ENCODE measurements at places on chromosomes 5 and 9.

DNA sequence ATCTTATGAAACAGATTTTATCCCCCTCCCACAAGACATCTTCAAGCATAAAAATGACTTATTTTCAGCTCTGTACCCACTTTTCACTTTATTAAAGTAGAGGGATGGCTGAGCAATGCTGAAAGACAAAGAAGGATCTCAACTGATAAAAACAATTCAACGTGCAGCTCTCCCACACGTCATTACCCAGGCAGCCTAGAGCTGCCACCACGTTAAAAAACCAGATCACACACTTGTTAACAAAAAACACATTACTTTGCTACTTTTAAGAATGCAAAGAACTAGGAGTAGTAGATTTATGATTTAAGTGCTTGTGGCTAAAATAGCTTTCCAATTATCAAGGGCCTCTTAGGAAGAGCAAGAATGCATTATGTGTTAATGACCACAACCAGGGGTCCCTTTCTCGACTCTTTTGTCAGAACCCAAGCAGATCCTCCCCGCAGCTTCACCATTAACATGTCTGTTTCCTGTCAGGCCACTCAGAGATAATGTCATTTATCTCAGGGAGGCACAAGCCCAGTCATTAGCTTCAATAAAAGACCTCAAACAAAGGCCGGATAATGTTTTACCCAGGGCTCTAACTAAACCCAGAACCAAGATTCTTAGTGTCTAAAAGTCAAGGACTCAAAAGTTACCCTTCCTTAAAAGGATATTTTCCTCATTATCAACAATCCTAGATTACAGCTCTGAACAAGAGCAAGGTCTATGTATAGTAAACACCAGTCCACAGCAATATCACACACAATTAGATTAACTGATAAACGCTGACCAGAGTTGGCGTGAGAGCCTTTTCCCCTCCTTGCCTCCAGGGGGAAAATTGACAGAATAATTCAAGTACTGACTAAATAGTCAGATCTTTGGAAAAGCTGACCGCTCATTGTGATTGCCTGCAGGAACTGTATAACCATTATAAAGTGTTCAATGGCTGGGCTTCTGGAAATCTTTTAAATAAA is 7.5 kb downstream of the ZNF608 start:
- DNase-seq = peak; percentile 69

DNA sequence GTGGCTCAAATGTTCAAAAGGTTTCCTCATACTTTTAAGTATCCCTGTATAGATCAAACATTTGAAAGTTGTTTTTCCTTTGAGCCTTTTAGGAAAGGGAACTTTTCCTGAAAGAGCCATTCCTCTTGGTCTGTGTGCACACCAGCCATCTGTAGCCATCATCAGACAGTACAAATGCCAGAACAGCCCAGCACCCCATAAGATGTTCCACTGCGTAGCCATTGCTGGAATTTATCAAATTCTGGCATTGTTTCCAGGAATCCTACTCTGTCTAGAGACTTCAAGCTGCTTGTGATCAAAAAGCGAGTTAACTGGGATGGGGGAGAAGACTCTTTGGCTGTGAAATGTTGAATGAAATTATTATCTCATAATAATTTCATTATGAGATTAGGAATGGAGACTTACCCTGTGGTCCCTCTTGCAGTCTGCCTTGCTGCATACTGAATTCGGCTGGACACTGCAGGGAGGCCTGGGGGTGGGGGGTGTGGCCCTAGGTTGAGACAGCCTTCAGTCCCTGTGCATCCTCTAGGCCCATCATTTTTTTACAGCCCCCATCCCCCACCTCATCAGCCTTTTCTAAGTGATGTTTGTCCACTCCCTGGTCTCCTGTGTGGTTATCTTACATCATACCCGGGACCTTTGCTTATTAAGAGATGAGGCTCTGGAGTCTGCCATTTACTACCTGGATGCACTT is 99.8 kb downstream of the RALGPS1 start:
- no peak for DNase-seq

GRCh38 chr9:20884985-20885593 is 146.4 kb downstream of the HACD4 start:
- no peak for DNase-seq

GRCh38 chr9:35495984-35496383 is 6.1 kb downstream of the RUSC2 start:
- no peak for DNase-seq

- DNase-seq = no peak
These were observed 178.5 kb downstream of the C9orf152 start for GRCh38 chr9:110029429-110029955.

DNA sequence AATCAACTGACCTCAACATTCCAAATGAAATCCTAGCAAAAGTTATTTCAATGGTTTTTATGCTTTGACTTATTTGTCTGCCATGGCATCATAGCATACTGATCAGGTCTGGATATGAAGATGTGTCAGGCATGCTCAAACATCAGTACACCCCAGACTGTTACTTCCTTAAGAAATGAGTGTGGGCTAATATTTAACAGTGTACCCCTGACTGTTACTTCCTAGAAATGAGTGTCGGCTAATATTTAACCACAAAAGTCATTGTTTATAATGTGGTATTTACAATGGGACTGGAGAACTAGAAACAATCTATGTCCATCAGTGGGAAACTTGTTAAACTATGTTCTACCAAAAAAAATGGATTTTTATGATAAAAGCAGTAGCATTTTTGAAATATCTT is 38.1 kb upstream of the HNRNPA0 start:
- no peak for DNase-seq

DNA sequence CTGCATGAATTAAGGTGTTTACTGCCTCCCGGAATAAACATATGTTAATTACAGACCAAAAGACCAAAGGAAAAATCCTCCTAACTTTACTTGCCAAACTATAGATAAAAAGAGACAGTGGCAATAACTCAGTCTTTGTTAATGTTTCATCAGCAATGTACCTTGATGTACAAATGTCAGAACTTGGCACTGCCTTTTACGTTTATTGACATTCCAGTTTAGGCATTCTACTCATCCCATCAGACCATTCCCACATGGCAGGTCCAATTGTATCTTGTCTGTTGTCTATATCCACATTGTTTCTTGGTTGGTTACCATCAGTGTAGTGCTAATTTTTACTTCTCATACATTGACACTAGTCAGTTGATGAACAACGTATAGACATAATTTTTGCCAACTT is 85.5 kb downstream of the TEX10 start:
- DNase-seq = no peak

- no peak for DNase-seq
These were observed 84.1 kb downstream of the SLIT3 start for GRCh38 chr5:169216866-169217265.

DNA sequence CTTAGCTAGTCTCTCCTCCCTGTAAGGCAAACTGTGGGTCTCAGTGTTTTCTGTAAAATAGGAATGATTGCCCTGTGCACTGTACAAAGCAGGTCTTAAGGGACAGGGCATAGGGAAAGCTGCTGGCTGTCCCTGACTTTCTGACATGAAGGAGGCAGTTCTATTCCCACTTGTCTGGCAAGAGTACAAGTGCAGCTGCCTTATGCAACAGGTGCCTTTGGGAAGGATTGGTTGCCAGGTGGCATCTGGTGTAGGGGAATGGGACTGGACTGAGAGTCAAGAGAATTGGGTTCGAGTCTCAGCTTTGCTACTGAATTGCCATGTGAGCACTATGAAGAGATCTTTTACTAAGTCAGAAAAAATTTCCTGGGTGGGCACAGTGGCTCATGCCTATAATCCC is 10.0 kb downstream of the BSPRY start:
- DNase-seq = no peak

DNA sequence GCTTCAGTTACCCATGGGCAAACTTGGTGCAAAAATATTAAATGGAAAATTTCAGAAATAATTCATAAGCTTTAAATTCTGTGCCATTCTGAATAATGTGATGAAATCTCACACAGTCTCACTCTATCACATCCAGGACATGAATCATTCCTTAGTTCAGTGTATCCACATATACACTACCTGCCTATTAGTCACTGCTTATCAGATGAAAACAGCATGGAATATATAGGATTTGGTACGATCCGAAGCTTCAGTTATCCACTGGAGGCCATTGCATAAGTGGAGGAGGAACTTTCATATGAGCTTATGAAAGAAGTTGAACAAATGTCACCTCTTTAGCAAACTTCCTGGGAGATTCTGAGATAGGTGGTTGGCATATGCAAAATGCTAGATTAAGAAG is 64.2 kb downstream of the GAPVD1 start:
- DNase-seq = no peak

DNA sequence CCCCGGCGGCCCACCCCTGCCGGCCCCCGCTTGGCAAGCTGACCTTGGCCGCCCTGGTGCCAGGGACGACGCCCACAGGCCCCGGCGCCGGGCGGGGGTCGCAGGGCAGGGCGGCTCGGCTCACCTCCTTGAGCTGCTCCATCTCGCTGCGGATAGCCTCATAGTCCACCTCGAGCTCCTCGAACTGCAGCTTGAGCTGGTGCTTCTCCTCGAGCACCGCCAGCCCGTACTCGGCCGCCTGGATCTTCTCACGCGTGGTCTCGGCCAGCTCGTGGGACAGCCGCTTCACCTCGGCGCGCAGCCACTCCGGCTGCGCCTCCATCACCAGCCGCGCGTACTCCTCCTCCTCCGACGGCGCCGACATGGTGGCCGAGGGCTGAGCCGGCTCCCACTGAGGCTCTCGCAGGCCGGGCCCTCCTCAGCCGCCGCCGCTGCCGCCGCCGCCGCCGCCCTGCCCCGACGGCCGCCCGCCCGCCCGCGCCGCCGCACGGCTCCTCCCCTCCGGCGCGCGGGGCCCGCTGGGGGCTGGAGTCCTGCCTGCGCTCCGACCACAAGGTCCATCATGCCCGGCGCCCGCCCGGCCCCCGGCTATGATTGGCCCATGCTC is at the start of gene BICD2:
TSS of gene BICD2 (minus strand) at position 453 of the 607 bp plus-strand sequence. CDS start at position 364, 89 bp downstream.
- DNase-seq = peak; percentile 99

- no peak for DNase-seq
These were observed 6.7 kb downstream of the CCDC187 start for GRCh38 chr9:136297016-136297691.

DNA sequence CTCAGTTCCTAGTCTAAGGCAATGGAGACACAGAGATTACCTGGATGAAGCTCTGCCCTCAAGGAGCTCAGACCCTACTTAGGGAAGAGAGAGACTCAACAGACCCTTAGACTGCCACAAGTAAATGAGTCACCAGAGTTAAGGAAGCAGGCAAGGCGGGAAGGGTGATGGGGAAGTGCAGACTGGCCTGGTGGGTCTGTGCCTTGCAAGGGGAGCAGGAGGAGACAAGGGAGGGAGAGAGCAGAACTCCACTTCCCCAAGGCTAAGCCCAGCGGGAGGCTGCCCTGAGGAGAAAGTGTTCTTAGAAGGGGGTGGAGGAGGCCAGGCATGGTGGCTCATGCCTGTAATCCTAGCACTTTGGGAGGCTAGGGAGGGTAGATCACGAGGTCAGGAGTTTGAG is 83.7 kb downstream of the HRH2 start:
- no peak for DNase-seq

DNA sequence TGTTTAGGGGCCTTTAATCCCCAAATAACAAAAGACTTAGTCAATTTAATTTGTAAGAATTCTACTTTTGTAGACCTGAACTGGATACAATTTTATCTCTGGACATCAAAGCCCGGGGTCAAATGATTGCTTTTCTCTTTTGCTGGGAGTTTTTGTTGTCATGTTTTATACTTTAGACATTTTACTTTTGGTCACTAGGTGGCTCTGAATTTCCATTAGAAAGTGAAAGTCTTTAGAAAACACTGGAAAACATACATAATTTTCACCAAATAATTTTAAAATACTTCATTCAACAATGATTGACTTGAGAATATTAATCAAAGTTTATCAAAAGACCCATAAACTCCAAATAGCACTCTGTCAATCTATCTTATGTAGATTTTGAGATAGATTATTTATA is 2.8 kb upstream of the PCA3 start:
- no peak for DNase-seq

- DNase-seq = no peak
These were observed 23.8 kb downstream of the PLAC8L1 start for GRCh38 chr5:146081556-146081955.

DNA sequence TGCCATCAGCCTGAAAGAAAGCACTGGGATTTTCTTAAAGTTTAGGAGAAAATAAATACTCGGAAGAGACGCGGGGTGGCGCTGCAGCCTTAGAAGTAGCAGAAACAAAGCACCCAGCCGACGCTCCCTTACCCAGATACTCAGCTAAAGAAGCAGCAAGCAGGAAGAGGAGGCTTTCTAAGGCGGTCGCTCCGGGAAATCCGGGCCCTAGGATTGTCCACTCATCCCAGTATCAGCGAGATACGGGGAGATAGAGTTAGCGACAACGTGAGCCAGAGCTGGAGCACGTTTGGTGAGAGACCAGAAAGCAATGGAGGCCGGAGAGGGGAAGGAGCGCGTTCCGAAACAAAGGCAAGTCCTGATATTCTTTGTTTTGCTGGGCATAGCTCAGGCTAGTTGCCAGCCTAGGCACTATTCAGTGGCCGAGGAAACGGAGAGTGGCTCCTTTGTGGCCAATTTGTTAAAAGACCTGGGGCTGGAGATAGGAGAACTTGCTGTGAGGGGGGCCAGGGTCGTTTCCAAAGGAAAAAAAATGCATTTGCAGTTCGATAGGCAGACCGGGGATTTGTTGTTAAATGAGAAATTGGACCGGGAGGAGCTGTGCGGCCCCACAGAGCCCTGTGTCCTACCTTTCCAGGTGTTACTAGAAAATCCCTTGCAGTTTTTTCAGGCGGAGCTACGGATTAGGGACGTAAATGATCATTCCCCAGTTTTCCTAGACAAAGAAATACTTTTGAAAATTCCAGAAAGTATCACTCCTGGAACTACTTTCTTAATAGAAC is at the start of gene PCDHB2:
TSS of gene PCDHB2 (plus strand) at position 135 of the 782 bp plus-strand sequence. CDS start at position 311, 176 bp downstream.
- DNase-seq = peak; percentile 75

DNA sequence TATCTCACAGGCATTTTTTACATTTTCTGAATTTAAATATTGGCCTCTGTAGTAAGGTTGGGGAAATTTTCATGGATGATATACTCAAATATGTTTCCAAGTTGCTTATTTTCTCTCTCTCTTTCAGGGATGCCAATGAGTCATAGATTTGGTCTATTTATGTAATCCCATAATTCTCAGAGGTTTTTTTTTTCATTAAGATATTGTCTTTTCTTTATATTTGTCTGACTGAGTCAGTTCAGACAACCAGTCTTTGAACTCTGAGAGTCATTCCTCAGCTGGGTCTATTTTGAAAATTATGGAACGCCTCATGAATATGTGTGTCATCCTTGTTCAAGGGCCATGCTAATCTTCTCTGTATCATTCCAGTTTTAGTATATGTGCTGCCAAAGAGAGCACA is 223.2 kb downstream of the PCSK1 start:
- DNase-seq = no peak

GRCh38 chr5:31033295-31033694 is 160.2 kb upstream of the CDH6 start:
- DNase-seq = no peak

DNA sequence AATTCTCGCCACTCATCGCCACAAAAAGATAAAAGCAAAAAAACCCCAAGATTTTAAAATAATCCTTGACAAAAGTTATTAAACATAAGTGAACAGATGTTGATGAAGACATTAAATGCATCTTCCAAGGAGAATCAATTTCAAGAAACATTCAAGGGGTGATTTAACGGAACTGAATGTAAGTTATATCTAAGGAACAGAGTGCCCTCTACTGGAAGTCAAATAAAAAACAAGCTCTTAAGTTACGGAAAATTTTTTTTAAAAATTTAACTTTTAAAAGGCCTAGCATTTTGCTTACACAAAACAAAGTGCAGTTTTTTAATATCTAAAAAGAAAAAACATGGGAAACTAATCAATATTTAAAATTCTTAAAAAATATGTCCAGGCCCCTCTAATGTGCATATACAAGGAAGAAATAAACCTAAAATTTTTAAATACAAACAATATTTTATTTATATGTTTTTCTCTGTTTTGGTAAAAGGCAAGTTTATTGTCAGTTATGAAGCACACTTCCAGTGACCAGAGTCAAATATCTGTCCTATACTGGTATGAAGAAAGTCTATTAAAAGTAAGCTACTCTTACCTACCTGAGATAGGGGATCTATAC is 28.0 kb downstream of the TEX10 start:
- DNase-seq = no peak
